ENCODE measurements at places on chromosomes 2 and 18.

GRCh38 chr2:241870611-241871537 is 1.3 kb downstream of the RTP5 start:
- no peak for DNase-seq

- no peak for DNase-seq
Observed at GRCh38 chr2:239215988-239216613, 184.7 kb downstream of the HDAC4 start.

DNA sequence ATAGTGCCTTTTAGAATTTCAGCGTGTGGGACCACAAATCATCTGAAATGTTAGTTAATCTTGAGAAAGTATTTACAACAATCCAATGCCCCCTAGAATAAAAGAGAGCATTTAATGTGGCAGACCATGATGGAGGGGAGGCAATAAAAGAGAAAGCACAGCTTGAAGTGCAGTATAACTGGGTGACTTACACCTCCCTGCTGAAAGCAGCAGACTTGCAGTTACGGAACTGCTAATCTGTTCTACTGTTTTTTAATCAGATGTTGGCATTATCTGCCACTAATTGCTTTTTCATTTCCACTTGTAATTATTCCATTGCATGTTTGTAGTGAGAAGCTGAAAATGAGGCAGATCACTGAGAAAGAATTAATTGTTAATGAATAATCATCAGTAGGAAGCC is 130.5 kb upstream of the ITGA4 start:
- DNase-seq: no peak

- no peak for DNase-seq
Observed at GRCh38 chr18:35190948-35191697, 49.7 kb upstream of the ZNF397 start.

DNA sequence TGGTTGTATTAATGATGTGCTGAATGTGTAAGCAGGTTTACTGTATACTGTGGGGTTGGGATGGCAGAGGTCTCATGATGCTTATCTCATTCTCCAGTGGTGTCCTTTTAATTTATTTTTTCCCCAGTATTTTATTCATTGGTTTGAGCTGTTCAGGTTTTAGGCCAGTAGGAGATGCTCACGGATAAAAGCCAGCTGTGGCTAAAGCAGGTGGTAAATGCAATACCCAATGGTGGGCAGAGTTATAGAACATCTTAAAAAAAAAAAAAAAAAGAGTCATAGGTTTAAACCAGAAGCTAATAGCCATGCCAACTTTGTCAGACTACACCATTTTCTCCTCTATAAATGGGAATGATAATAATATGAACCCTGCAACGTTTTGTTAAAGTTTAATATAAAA is 57.8 kb upstream of the NEUROD1 start:
- peak; percentile 58 for DNase-seq

DNA sequence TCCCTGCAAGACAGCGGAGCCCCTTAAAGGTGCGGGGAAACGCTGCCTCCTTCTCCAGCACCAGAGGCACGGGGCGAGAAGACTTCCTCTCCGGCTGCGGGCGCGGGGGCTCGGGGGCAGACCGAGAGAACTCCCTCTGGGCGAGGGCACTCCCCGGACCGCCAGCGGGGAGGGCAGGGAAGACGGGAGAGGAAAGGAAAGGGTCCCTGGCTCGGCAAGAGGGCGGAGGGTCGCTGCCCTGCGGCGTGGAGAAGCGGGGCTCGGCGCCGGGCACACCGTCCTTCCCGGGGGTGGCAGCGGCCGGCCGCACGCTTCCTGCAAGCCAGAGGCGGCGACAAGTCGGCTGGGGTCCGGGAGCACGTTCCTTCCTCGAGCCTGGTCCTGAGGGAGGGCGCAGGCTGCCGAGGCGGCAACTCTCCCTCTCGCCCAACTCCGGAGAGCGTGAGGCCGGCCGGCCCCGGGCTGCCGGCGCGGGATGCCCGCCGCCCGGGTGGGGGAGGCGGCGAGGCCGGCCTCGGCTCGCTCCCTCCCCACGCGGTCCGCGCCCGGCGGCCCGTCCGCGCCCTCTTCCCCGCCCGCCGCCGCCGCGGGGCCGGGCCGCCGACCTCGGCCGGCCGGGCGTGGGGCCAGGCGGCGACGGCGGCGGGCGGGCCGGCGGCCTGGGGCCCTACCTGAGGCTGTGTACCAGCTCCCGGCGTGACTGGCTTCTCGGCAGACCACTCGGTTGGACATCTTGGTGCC is 1.1 kb downstream of the MEMO1 start:
- peak; percentile 55 for DNase-seq

GRCh38 chr2:124533226-124533954 is 508.3 kb downstream of the CNTNAP5 start:
- DNase-seq: no peak

DNA sequence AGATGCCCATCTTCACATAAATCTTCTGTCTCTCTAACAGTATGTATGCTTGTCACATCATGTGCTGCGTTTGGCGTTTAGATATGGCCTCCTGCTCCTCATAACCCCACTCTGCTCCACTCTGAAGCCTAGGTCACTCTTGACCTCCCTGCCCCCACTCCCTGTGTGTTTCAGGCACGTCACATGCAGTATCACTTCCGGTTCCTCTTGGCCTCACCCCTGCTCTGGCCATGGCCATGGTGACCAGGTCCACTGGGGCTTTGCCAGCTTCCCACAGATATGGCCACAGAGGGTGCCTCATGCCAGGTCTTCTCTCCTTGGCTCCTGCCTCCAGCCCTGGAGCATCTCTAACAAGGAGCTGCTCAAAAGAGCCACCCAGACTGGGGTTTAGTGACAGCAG is 160.0 kb downstream of the RNF152 start:
- DNase-seq: no peak

DNA sequence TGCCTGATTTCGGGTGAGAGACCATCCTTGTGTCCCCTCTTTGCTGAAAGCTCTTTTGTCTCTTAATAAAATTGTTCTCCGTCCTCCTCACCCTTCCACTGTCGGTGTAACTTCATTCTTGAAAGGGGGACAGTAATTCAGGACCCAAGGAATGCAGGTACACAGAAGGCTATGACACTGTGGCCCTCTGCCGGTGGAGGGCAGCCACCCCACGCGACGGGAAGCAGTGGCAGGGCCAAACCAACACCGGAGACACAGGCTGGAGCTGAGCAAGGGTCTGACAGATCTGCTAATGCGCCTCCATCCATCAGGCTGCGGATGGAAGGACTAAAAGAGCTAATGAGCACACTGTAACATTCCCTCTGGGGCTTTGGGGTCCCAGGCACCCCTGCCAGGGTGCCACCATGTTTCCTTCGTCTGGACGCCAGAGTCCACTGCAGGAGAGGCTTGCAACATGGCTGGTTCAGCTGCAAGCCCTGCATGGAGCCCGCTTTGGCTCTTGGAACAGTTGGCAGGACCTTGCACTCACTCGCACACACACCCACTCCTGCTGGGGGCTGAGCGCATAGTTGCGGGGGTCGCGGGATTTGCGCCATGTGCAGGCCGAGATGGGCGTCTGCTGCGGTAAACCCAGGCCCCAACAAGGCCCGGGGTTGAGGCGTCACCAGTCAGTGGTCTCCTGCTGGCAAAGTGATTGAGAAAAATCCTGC is 544.1 kb upstream of the CDH7 start:
- DNase-seq: peak; percentile 56

DNA sequence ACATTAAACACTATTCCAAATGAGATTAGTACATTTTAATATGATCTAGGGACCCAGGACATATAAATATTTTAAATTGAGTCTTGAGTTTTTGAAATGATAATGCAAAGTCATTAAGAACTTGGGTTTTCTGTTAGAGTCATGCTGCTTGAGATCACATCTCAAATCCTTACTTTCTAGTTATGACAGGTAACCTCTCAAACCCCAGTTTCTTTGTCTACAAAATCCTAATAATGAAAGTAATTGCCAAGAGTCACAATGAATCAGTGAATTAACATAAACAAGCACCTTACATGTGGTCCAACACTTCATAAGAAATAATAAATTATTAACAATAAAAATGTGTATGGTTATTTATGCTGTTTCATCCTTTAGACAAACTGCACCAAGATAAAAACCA is 607.6 kb downstream of the LRP1B start:
- DNase-seq: no peak

GRCh38 chr2:133576714-133577113 is 8.5 kb upstream of the NCKAP5 start:
- DNase-seq: peak; percentile 81

GRCh38 chr2:56012221-56012765 is 88.7 kb upstream of the EFEMP1 start:
- DNase-seq: no peak

- no peak for DNase-seq
Observed at GRCh38 chr2:17626986-17627385, 86.5 kb downstream of the VSNL1 start.

- peak; percentile 100 for DNase-seq
Observed at GRCh38 chr2:175062787-175063585, 57.8 kb upstream of the CHN1 start.

DNA sequence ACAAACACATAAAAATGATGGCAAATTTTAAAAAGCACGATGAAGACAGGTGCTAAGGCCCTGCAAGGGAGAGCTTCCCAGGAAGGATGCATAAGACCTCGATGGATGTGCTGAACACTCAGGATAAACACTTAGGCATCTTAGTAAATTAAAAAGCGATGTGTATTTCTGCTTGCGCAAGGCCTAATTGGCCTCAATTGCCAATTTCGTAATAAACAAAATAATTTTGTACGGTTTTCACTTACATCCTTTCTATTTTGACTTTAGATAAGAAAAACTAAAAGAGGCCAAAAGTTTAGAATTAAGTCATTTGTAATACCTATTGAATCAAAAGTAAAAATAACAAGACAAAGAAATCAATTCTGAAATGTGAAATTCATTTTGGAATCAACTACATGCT is 189.1 kb downstream of the TCF4 start:
- no peak for DNase-seq

GRCh38 chr18:51811883-51812282 is 528.1 kb upstream of the DCC start:
- no peak for DNase-seq

DNA sequence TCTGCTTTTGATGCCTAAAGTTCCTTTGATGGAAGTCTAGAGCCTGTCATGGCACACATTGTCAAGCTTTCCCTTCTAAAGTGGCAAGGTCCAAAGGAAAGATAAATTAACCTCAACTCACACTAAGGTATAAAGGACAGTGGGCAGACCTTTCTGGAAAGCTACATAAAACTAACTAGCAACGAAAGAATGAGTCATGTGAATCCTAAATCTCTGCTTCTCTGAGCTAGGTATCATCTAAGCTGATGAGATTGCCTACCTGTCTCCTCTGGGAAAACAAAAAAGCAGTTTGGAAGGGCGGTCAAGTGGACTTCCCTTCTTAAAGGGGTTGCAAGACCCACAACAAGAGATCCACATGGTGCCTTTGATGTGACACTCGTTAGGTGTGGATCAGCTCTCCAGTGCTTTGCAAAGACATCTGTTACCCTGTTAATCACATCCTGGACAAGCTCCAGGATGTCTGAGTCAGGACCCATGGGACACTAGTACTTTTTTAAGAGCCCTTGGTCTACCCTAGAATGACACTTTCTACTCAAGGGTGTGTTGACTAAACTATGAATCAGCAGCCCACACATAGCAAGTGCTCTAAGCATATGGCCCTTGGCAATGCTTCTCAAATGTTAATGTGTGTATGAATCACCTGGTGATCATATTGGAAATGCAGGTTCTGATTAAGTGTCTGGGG is 173.5 kb downstream of the ALK start:
- peak; percentile 97 for DNase-seq

DNA sequence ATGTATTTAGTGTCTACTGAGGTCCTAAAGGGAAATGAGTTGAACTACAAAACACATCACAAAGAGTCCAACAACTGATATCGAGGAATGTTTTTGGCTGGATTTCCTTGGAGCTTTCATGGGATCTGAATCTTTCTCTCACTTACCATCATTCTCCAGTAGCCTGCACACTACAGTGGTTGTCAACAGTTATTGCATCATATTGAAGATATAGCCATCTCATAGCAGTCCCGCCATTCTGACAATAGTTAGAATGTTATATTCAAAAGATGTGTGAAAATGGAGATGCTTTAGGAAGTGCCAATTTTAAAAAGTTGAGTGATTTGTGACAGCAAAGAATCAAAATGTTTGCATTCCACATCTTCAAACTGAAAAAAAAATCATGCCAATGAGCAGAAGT is 186.8 kb downstream of the DSC3 start:
- DNase-seq: no peak

- no peak for DNase-seq
Observed at GRCh38 chr2:218832520-218832919, 917 bp upstream of the PRKAG3 start.

GRCh38 chr2:30627151-30627550 is 180.1 kb downstream of the CAPN13 start:
- DNase-seq: no peak

- no peak for DNase-seq
Observed at GRCh38 chr2:16368951-16369350, 296.7 kb downstream of the CYRIA start.

DNA sequence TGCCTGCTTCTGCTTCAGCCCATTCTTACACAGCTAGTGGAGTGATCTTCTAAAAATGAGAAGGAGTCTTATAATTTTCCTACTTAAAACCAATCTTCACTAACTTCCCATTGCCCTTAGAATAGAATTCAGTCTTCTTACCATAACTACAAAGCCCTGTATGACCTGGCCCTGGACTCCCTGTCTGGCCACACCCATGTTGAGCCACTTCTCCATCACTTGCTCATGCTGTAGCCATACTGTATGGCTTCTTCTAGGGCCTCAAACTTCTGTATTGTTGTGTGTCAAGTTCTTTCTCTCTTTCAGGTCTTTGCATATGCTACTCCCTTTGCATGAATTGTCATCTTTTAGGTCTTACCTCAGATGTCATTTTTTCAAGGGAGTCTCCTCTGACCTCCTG is 11.2 kb downstream of the DGUOK start:
- DNase-seq: no peak

- DNase-seq: peak; percentile 67
Observed at GRCh38 chr2:140786585-140786984, 1344.2 kb downstream of the LRP1B start.

- no peak for DNase-seq
Observed at GRCh38 chr2:230666885-230667712, 45.5 kb upstream of the CAB39 start.
